ENCODE measurements at places on chromosomes 1 and 21. TPM values are rescaled to one million over a fixed set of nuclear protein-coding genes. Genes with fewer than 3 reads are reported as not detected.

DNA sequence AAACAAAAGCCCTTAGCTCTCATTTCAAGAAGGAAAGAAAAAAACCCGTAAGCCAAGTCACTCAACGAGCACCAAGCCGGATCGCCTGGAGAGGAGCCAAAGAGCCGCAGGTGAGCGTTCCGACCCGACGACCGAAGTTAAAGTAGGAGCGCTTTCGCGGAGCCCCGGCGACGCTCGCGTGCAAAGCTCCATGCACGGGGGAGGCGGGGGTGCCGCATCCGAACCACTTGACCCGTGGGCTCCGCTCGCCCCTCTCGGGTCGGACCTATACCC is 382 bp downstream of the GPBP1L1 start:
- peak overlapping the region; percentile 96 for H3K4me3 ChIP-seq
- no peaks in the 10 kb centered on the region for H3K36me3 ChIP-seq
- H3K27me3 ChIP-seq, result no peaks in the 10 kb centered on the region

GRCh38 chr1:157008502-157008901 is 37.0 kb downstream of the ARHGEF11 start:
- no peaks in the 10 kb centered on the region for H3K36me3 ChIP-seq
- no peak overlapping the region for H3K27ac ChIP-seq
- H3K4me1 ChIP-seq, result peaks cover 13% of the 10 kb centered on the region
- no peak for DNase-seq
- no peaks in the 10 kb centered on the region for H3K27me3 ChIP-seq
- no peak overlapping the region for H3K4me3 ChIP-seq

DNA sequence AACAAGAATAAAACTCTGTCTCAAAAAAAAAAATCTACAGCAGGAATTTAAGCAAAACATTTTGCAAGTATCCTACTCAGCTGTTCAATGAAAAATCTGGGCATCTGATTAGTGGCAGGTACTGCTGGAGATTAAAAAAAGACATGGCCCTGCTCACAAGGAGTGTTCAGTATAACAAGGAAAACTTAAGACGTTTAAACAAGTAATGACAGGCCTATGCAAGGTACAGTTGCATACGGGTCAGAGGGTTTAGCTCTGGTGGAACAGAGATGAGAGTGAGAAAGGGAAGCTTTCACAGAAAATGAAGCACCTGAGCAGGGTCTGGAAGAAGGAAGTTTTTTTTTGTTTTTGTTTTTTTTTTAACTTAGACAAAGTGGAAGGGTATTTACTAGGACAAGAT is 23.0 kb downstream of the SNRNP40 start:
- H3K27me3 ChIP-seq, result no peaks in the 10 kb centered on the region
- no peaks in the 10 kb centered on the region for H3K4me1 ChIP-seq
- H3K36me3 ChIP-seq, result peaks cover 11% of the 10 kb centered on the region
- no peak overlapping the region for H3K4me3 ChIP-seq
- H3K27ac ChIP-seq, result no peak overlapping the region
- DNase-seq, result no peak

RRAGC gene
- 6.9 TPM for total RNA-seq

- no peak for DNase-seq
- H3K27me3 ChIP-seq, result no peaks in the 10 kb centered on the region
- H3K4me3 ChIP-seq, result no peak overlapping the region
- no peaks in the 10 kb centered on the region for H3K36me3 ChIP-seq
- peaks cover 11% of the 10 kb centered on the region for H3K4me1 ChIP-seq
Observed at GRCh38 chr1:28971980-28972771, 57.8 kb downstream of the EPB41 start.

PGLYRP4 gene
- not detected for total RNA-seq

- H3K27me3 ChIP-seq, result peaks cover 6% of the 10 kb centered on the region
- H3K4me3 ChIP-seq, result peak overlapping the region; percentile 15
- H3K4me1 ChIP-seq, result peaks cover 15% of the 10 kb centered on the region
- no peak for DNase-seq
Observed at GRCh38 chr1:9652379-9653209, 1.1 kb downstream of the PIK3CD start.

DNA sequence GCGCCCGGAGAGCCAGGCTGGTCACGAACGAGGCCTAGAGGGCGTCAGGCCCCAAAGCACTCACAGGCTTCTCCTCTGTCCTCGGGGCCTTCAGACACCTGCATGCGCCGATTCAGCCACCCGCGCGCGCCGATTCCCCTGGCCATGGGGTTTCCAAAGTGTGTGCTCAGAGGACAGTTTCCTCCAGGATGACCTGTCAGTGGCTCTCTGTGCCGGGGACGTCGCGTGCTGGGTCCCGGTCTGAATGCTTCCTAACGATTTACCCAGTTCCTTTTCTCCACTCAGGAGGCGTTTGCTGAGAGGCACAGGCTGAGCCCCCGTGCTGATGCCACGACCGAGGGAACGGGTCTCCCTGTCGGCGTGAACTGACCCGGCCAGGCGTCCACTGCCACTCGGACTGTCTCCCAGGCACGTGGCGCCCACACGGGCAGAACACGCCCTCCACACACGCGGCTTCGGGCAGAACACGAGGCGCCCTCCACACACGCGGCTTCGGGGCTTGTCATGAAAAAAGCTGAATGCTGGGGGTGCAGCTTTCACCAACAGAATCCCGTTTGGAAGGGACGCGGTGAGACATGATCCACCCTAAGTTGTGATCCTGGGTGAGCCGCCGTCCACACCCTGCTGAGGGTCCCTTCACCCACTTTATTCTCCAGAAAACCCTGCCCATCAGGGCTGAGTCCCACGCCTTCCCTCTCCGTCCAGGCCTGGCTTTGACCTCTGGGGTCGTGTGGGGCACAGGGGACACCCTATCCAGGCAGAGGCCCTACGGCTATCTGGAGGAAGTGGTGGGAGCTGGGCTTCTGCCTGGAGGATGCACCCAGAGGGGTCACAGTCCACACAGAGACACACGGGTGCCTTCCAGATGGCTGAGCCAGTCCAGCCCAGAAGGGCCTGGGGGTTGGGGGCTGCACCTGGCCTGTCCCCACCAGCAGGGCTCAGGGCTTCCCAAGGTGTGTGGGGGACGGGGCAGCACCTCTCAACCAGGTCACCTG is 56.1 kb downstream of the COL6A1 start:
- no peaks in the 10 kb centered on the region for H3K4me1 ChIP-seq
- no peaks in the 10 kb centered on the region for H3K36me3 ChIP-seq
- DNase-seq, result no peak
- H3K27ac ChIP-seq, result no peak overlapping the region
- H3K27me3 ChIP-seq, result no peaks in the 10 kb centered on the region
- no peak overlapping the region for H3K4me3 ChIP-seq

LRRC38 gene
- total RNA-seq, result not detected

PDE9A gene
- 5.2 TPM for total RNA-seq

DNA sequence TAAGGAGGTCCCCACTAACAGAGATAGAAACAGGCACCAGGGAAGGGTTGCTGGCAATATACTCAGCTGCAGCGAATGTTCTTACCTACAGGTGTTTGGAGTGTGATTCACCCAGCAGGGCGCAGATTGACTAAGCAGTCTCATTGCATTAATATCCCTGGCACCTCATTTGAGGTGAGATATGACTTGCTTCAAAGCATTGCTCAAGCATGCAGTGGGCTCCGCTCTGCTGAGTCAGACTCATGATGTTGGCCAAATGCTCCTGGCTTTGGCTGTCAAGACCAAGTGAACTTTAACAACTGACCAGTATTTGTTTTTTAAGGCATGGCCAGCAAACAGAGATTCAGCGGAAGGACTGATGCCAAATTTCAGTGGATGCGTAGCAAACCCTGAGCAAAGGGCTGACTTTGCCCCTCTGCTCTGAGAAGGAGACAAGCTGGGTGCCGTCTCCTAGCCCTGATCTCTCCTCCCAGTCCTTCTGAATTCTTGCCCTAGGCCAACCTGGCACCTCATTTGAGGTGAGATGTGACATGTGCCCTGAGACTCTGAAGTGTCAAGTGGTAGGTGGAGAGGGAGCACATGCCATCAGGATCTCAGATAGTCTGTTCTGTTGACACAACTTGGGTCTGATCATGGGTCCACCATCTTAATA is 187.1 kb upstream of the COA6 start:
- DNase-seq, result peak; percentile 78
- no peaks in the 10 kb centered on the region for H3K36me3 ChIP-seq
- no peaks in the 10 kb centered on the region for H3K4me1 ChIP-seq
- H3K27ac ChIP-seq, result no peak overlapping the region
- H3K27me3 ChIP-seq, result no peaks in the 10 kb centered on the region

GRCh38 chr1:173870252-173871075 is 2.3 kb downstream of the ZBTB37 start:
- no peaks in the 10 kb centered on the region for H3K27me3 ChIP-seq
- H3K27ac ChIP-seq, result peak overlapping the region; percentile 96
- peaks cover 43% of the 10 kb centered on the region for H3K4me1 ChIP-seq
- no peak overlapping the region for H3K4me3 ChIP-seq

SLC22A15 gene
- 7.9 TPM for total RNA-seq

- no peaks in the 10 kb centered on the region for H3K36me3 ChIP-seq
- DNase-seq, result no peak
- no peaks in the 10 kb centered on the region for H3K4me1 ChIP-seq
Observed at GRCh38 chr1:97538113-97538512, 382.7 kb downstream of the DPYD start.

DNA sequence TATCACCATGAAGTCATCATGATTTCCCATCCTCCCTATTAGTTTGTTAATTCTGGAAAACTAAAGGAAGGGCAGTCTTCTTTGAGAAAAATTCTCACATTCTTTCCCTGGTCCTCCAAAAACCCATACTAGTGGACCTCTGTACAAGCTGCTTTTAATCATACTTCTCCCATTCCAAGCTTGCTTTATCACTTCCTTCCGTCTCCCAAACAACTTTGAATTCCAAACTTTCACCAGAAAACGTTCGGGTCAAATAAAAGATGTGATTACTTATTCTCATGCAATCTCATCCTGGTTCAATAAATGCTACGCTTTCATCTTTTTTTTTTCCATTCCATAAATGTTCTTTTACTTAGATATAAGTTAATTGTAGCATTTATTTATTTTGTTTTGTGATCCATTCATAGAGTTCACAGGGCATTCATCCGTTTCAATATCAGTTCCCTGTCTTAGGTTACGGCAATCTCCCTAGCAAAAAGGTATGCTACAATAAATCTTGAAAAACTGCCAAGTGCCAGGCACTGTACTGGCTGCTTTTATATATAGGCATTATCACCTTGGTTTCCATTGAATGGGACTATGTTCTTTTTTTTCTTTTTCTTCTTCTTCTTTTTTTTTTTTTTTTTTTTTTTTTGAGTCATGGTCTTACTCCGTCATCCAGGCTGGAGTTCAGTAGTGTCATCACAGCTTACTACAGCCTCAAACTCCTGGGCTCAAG is 100.2 kb upstream of the GREM2 start:
- H3K4me1 ChIP-seq, result no peaks in the 10 kb centered on the region
- H3K4me3 ChIP-seq, result no peak overlapping the region
- no peak for DNase-seq
- no peak overlapping the region for H3K27ac ChIP-seq

DNA sequence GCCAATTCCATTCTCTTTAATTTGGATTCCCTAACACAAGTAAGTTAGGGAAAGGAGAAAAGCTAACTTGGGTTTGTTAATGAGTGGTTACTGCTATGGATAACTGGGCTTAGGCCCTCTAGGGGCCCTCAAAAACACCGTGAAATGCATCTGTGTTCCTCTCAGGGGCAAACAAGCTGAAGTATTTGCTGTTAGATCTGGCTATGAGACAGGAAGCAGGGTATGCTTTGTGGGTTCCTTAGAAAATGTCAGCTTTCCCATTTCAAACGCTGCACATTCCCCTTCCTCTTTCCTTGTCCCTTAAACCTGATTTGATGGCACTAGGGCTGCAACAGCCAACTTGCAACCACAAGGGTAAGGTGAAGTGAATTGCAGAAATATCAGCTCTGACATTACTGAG is 5.7 kb upstream of the CAP1 start:
- H3K4me1 ChIP-seq, result peaks cover 31% of the 10 kb centered on the region
- no peak overlapping the region for H3K27ac ChIP-seq
- H3K4me3 ChIP-seq, result no peak overlapping the region

DNA sequence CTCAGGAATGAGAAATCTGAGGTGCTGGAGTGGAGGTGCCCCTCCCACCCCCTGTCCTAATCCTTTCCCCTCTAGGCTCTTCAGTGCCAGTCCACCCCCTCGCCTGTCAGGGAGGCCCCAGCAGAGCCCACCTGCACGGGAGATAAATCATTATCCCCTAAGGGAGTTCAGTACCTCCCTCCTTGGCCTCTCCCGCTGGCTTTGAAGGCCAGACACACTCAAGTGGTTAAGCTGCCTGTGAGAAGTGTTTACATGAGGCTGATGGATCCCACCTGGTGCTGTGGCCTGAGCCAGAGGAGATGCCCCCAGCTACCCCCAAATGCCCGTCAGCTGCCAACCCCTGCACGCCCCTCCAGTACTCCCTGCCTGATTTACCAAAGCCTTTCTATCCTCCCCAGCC is 3.7 kb downstream of the RSPO1 start:
- no peaks in the 10 kb centered on the region for H3K36me3 ChIP-seq
- H3K4me1 ChIP-seq, result peaks cover 7% of the 10 kb centered on the region

ETS2 gene
- total RNA-seq, result 17.9 TPM

DNA sequence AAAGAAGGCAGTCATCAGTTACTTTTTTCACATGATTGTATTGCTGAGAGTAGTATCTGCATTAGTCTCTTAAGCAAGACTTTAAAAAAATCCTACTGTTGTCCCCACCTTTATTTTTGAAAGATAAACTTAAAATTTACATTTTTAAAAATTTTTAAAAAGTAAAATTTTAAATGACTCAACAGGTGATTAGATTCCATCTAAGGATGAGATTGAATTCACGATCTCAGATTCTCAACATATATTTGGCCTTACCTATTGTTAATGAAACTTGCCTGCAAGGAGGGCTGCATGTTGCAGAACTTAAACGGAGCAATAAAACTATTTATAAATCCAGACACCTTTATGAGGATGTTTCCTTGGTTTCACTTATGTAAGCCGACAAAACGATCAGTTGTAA is 75.2 kb downstream of the OLFML2B start:
- H3K4me1 ChIP-seq, result no peaks in the 10 kb centered on the region
- no peak for DNase-seq
- H3K27me3 ChIP-seq, result no peaks in the 10 kb centered on the region
- H3K4me3 ChIP-seq, result no peak overlapping the region

DNA sequence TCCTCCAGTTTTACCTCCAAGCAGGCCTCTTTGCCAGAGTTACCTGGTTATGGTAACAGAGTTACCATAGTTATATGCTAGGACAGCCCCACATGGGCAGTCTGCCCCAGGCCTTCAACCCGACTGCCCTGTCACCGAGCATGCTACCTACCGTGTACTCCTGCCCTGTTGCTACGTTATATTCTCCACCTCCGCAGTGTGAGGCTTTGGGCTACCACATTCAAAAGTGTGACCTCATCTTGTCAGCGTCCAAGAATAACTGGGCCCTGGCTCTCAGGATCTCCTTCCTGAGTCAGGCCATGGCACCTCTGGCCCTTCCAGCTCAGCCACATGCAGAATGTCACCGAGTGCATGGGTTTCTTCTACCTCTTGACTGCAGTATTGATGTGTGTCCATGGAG is 8.9 kb downstream of the MAPKAPK2 start:
- H3K27me3 ChIP-seq, result no peaks in the 10 kb centered on the region
- H3K4me3 ChIP-seq, result no peak overlapping the region
- peak overlapping the region; percentile 80 for H3K27ac ChIP-seq
- H3K36me3 ChIP-seq, result no peaks in the 10 kb centered on the region
